ENCODE measurements at places on chromosomes 4 and X. TPM values are rescaled to one million over a fixed set of nuclear protein-coding genes. Genes with fewer than 3 reads are reported as not detected.

CCDC149 gene
- total RNA-seq: 7.3 TPM

L1CAM gene
- total RNA-seq: 18.2 TPM

CXCL8 gene
- 429 TPM for total RNA-seq

CFI gene
- 0.57 TPM for total RNA-seq

DMD gene
- total RNA-seq: 30.6 TPM

CCDC160 gene
- 0.14 TPM for total RNA-seq

STAP1 gene
- not detected for total RNA-seq

NAA15 gene
- 27.6 TPM for total RNA-seq

GLRA3 gene
- total RNA-seq: not detected

FHDC1 gene
- total RNA-seq: under 0.01 TPM

HMX1 gene
- total RNA-seq: not detected

SSX2B gene
- total RNA-seq: not detected

DGAT2L6 gene
- not detected for total RNA-seq

USP17L21 gene
- not detected for total RNA-seq

EDA2R gene
- 1.3 TPM for total RNA-seq
